H1 (cell line): ENCODE measurements at places on chromosomes 11 and 22. TPM values are rescaled to one million over a fixed set of nuclear protein-coding genes. Genes with fewer than 3 reads are reported as not detected.

DNA sequence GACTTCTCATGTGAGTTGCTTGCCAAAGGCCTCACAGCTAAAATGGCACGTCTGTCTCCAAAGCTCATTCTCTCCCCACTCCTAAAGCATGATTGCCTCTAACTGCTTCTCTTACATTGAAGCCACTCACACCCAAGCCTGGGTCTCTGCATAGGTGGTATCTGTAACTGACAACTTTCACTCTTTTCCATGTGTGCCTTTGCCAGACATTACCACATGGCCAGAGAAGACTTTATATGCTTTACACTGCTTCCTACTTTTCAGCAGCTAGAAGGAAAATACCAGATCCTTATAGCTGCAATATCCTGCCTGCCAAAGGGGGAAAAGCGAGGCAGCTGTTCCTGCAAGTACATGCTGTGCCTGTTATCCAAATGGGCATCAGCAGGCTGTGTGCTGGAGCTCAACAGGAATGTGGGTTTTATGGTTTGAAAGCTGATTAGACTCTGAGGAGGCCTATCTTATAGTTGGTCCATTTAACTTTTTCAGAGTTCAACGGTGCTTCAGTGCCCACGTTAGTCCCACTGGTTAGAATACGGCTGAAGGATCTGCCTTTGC, 547.1 kb downstream of the RAB38 start:
- H3K4me1 ChIP-seq: no peaks in the 10 kb centered on the region; the same call in 1 of the 2 replicates
- H3K27ac ChIP-seq: no peak overlapping the region
- DNase-seq: no peak

Gene ZNRF3
- total RNA-seq: 20.6 and 21.7 TPM in 2 replicates

DNA sequence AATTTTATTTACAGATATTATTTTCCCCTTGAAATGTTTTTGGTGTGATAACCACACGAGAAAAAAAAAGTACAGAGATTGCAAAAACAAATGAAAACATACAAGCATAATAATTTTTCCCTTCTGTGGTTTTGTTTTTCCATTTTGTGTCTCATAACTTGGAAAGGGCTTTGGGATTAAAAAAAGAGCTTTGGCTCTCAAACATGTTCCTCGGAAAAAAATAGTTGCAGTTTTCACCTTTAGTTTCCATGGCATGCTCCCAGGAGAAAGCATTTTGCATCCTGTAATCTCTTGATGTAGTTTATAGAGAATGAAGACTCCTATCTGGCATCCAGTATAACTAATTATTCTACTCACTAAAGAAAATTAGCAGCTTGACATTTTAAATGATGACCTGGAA, 362.1 kb upstream of the PDGFD start:
- H3K27ac ChIP-seq: no peak overlapping the region
- H3K4me1 ChIP-seq: no peaks in the 10 kb centered on the region
- H3K27me3 ChIP-seq: no peaks in the 10 kb centered on the region
- no peak overlapping the region for H3K4me3 ChIP-seq

DNA sequence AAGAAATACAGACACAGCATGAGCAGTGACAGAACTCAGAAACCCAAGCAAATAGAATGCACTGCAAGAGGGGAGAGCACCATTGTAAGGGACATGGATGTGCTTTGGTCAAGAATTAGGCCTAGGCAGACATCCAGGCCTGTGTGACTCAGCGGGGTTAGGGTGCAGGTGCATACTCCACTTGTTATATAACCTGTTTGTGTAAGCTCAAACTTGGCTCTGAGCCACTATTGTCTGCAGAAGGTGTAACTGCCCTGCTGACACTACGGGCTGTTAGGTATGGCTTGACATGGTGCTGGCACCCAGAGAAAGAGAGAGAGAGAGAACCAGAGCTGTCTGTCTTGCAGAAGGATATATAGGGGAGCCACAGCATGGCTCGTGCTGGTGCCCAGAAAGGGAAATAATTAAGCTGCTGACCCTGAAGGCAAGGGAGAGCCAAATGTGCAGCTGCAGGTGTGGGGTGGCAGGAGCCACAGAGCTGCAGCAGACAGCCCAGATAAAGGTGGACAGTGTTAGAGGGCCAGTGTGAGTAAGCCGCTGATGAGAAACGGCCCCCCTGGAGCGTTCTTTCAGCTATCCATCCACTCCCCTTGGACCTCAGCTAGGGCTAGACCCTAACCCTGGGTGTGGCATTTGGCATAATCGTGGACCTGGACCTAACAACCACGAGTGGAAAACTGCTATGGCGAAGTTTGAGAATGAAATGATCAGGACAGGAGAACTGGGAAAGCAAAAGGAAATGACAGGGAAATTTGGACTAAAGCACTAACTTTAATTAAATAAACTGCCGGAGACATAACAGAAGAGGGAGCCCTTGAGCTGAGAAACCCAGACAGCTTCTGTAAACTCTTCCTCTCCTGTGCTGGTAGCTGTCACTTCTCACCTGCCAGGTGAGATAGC, 253.0 kb upstream of the CCDC179 start:
- no peaks in the 10 kb centered on the region for H3K27me3 ChIP-seq
- DNase-seq: peak; percentile 52
- H3K4me3 ChIP-seq: no peak overlapping the region

DNA sequence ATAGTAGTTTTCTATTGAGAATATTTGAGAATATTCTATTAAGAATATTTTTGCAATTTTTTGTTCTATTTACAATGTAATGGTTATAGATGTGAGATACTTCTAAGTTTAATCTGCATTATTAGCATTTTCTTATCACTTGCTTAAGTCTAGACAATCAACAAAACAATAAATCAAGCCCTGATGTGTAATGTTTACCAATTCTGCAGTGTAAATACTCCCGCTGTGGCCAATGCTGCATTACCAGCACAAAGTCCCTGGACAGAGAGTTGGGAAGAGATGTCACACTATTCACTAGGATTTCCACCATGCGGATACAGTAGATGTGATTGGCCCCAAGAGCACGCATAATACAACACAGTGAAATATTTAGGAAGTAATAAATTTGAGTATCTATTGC, 47.6 kb upstream of the GCAT start:
- H3K27me3 ChIP-seq: no peaks in the 10 kb centered on the region
- no peak overlapping the region for H3K4me3 ChIP-seq
- H3K27ac ChIP-seq: no peak overlapping the region

DNA sequence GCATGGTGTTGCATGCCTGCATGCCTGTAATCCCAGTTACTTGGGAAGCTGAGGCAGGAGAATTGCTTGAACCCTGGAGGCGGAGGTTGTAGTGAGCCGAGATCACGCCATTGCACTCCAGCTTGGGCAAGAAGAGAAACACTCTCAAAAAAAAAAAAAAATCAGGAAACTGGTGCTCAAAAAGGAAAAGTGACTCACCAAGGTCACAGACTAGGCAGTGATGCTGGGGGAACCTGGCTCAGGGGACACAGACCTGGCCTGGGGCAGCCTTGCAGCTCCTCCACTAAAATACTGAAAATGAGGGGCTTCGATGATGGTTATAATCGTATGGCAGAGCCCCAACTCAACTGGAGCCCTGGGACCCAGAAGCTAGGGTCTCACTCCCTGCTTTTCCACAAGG, 8.1 kb upstream of the SLC35E4 start:
- no peaks in the 10 kb centered on the region for H3K4me1 ChIP-seq
- no peaks in the 10 kb centered on the region for H3K27me3 ChIP-seq
- H3K4me3 ChIP-seq: no peak overlapping the region
- H3K27ac ChIP-seq: no peak overlapping the region

Gene INPP5J
- 6.0 and 6.4 TPM in 2 replicates for total RNA-seq

Gene CARD10
- total RNA-seq: 14.4 and 14.6 TPM in 2 replicates

DNA sequence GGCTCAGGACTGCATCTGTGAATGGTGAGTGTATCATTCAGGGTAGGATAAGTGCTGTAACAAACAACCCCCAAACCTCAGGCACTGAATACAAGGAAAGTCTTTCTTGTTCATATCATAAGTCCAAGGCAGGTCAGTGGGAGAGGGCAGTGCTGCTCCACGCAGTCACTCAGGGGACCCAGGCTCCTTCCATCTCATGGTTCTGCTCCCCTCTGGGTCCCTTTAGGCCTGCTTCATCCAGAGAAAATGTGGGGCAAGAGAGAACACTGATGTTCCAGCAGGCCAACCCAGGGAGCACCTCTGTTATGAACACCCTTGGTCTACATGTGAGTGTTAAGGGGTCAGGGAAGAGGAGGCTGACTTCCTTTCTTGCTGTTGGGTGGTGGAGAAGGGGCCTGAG, 187.8 kb downstream of the CHST1 start:
- H3K27ac ChIP-seq: no peak overlapping the region
- no peaks in the 10 kb centered on the region for H3K4me1 ChIP-seq
- DNase-seq: no peak
- no peaks in the 10 kb centered on the region for H3K36me3 ChIP-seq

Gene SLC37A2
- total RNA-seq: 1.1 and 1.3 TPM in 2 replicates

Gene OR2AG2
- 0.17 and 0.22 TPM in 2 replicates for total RNA-seq

- DNase-seq: peak; percentile 68
- no peak overlapping the region for H3K4me3 ChIP-seq
- H3K4me1 ChIP-seq: peaks cover 4% of the 10 kb centered on the region; the same call in 1 of the 2 replicates
- no peaks in the 10 kb centered on the region for H3K27me3 ChIP-seq
Measured at GRCh38 chr11:122215244-122215992, 99.4 kb upstream of the BLID start.

- no peaks in the 10 kb centered on the region for H3K27me3 ChIP-seq
- no peak overlapping the region for H3K4me3 ChIP-seq
- DNase-seq: peak; percentile 25
- no peak overlapping the region for H3K27ac ChIP-seq
- H3K36me3 ChIP-seq: no peaks in the 10 kb centered on the region
Measured at GRCh38 chr11:62081378-62082291, 42.2 kb upstream of the INCENP start.

Gene TRIM51
- total RNA-seq: not detected in 2 replicates

DNA sequence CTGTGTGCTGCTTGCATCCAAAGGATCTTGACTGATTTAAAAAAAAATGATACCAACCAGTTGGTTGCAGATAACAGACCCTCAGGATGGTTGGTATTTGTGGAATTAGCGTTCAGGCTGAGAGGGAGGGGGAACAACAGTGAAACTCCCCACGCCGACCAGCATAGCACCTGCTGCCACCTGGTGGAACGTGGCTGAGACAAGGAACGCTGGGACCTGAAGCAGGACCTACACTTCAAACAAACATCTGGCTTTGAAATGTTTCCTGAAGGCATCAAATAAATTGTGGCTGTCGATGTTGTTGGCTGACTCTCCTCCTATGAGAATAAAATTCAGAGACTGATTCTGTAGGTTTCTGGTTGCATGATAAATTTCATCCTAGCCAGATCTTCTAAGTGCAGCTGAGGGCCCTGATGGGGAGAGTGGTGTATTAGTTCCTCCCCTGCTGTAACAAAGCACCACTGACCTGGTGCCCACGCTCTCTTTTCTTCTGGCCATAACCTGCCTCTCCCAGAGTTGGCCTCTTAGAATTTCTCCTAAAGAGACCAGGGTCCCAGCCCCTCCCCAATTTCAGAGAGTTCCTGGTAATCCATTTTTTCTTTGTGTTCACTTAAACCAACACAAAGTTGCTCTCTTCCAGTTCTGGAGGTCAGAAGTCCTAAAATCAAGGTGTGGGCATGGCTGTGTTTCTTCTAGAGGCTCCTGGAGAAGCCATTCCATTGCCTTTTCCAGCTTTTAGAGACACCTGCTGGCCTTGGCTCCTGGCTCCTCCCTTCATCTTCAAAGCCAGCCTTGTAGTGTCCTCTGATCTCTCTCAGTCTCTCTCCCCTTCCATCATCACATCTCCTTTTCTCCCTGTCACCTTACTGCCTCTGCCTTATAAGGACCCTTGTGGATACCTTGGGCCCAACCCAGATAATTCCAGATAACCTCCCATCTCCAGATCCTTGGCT, 17.3 kb downstream of the APOL2 start:
- H3K27me3 ChIP-seq: peaks cover 2% of the 10 kb centered on the region
- no peak overlapping the region for H3K4me3 ChIP-seq
- no peak overlapping the region for H3K27ac ChIP-seq
- H3K36me3 ChIP-seq: no peaks in the 10 kb centered on the region
- peak; percentile 15 for DNase-seq

- peaks cover 8% of the 10 kb centered on the region; the same call in 1 of the 2 replicates for H3K27me3 ChIP-seq
- H3K4me3 ChIP-seq: no peak overlapping the region
- H3K27ac ChIP-seq: no peak overlapping the region
- no peaks in the 10 kb centered on the region for H3K36me3 ChIP-seq
Measured at GRCh38 chr11:61684870-61685616, 4.9 kb downstream of the DAGLA start.

DNA sequence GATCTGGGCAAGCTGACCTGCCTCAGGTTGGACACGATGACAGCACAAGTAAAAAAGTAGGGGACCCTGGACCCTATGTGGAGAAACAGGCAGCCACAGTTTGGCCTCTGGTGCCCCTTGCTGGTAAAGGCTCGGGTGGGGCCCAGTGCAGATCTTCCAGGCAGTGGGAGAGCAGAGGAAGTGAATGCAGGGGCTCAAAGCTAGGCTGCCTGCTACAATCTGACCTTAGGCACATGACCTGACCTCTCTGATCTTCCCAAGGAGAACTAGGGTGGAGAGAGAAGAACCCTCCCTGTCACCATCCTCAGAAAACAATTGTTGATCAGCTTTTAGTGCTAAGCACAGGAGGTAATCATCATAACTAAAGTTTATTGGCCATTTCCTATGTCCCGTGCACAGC, 76.5 kb downstream of the PDE2A start:
- H3K27me3 ChIP-seq: no peaks in the 10 kb centered on the region
- no peak overlapping the region for H3K4me3 ChIP-seq
- peaks cover 15% of the 10 kb centered on the region for H3K4me1 ChIP-seq

- H3K36me3 ChIP-seq: no peaks in the 10 kb centered on the region
- H3K4me1 ChIP-seq: no peaks in the 10 kb centered on the region
- H3K4me3 ChIP-seq: peak overlapping the region; percentile 52
- no peaks in the 10 kb centered on the region for H3K27me3 ChIP-seq
- H3K27ac ChIP-seq: peak overlapping the region; percentile 85; the same call in 1 of the 2 replicates
- no peak for DNase-seq
Measured at GRCh38 chr11:911031-911889, 650 bp upstream of the CHID1 start.

DNA sequence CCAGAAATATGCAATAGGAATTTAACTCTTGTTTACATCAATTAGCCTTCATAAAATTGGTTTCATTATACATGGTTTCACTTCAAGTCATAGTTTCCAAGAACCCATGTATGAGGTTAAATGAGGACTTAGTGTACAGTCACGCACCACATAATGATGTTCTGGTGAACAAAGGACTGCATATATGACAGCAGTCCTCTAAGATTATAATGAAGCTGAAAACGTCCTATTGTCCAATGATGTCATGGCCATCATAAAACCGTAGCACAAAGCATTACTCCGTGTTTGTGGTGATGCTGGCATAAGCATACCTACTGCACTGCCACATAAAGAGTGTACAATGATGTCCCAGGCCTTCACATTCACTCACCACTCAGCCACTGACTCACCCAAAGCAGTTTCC, 31.1 kb downstream of the SMCO4 start:
- no peak overlapping the region for H3K4me3 ChIP-seq
- H3K27ac ChIP-seq: no peak overlapping the region
- H3K27me3 ChIP-seq: no peaks in the 10 kb centered on the region
- no peak for DNase-seq
- H3K36me3 ChIP-seq: no peaks in the 10 kb centered on the region
